ENCODE measurements at places on chromosomes 7 and 10. TPM values are rescaled to one million over a fixed set of nuclear protein-coding genes. Genes with fewer than 3 reads are reported as not detected.

Gene HHEX
- 0.36 TPM for total RNA-seq

GRCh38 chr10:28946479-28946878 is 269.2 kb downstream of the BAMBI start:
- peaks cover 23% of the 10 kb centered on the region for H3K4me1 ChIP-seq
- peak overlapping the region; percentile 76 for H3K27ac ChIP-seq
- no peak for DNase-seq
- no peaks in the 10 kb centered on the region for H3K36me3 ChIP-seq
- no peaks in the 10 kb centered on the region for H3K27me3 ChIP-seq
- H3K4me3 ChIP-seq: no peak overlapping the region

GRCh38 chr10:67075491-67075971 is 149.7 kb downstream of the LRRTM3 start:
- H3K27ac ChIP-seq: no peak overlapping the region
- H3K4me3 ChIP-seq: no peak overlapping the region
- H3K27me3 ChIP-seq: no peaks in the 10 kb centered on the region
- H3K36me3 ChIP-seq: no peaks in the 10 kb centered on the region
- no peak for DNase-seq
- no peaks in the 10 kb centered on the region for H3K4me1 ChIP-seq

DNA sequence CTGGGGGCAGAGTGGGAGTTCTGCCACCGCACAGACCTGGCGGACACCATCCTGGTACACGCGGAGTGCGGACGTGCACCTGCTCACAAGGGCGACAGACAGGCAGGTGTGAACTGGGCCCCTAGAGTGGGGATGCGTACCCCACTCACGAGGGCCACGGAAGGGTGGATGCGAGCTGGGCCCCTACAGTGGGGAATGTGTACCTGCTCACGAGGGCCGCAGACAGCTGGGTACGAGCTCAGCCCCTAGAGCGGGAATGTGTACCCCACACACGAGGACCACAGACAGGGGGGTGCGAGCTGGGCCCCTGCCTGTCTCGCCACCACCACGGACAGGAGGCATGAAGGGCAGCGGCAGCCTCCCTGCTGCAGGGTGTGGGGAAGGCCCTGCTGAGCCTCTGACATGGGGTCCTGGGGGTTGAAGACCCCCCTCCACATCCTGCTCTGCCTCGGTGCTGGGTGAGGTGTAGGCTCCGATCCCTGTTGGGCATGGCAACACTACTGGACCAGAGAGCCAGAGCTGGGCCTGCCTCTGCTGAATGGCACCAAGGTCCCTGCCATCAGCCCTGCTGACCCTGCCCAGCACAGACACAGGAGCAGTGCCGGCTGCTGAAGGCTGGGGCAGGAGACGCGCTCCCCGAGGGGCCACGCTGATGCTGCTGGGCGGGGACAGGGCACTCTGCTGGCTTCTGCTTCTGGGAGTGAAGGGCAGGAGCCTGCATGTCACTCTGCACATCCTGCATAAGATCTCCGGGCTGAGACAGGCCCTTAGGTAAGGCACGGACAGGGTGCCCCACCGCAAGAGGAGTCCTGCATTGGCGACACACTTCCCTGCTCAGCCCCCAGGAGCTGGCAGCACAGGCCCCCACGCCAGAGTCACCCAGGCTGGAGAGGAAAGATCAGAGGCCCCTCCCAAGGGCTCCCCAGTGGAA is 259.2 kb downstream of the MAD1L1 start:
- H3K27me3 ChIP-seq: no peaks in the 10 kb centered on the region
- H3K36me3 ChIP-seq: peaks cover under 1% of the 10 kb centered on the region
- DNase-seq: no peak

DNA sequence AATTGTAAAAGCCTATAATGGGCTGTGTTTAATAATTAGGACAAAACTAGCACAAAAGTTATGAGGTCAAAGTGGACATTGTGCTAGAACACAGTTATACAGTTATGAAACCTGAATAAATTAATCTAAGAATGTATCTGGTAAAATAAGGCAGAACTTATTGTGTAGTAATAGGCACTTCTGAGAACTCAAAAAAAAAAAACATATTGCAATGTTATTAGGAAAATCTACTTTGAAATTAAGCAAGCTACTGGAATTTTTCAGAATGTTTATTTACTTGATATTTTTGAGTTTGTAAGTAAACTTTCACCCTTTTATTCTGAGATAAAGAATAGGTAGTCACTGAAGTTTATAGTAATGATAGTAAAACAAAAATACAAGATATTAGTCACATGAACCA is 135.8 kb upstream of the ABCB5 start:
- H3K36me3 ChIP-seq: no peaks in the 10 kb centered on the region
- H3K4me3 ChIP-seq: no peak overlapping the region
- H3K4me1 ChIP-seq: no peaks in the 10 kb centered on the region
- DNase-seq: no peak

GRCh38 chr10:76302961-76303630 is 871.7 kb downstream of the LRMDA start:
- H3K4me3 ChIP-seq: no peak overlapping the region
- H3K4me1 ChIP-seq: peaks cover 34% of the 10 kb centered on the region
- no peak overlapping the region for H3K27ac ChIP-seq
- H3K36me3 ChIP-seq: no peaks in the 10 kb centered on the region
- no peak for DNase-seq
- H3K27me3 ChIP-seq: no peaks in the 10 kb centered on the region
